ENCODE measurements at places on chromosomes 3 and 15.

GRCh38 chr3:22118542-22118941 is 367.5 kb upstream of the ZNF385D start:
- DNase-seq = no peak

GRCh38 chr3:99839613-99840012 is 22.0 kb downstream of the CMSS1 start:
- no peak for DNase-seq

- no peak for DNase-seq
Measured at GRCh38 chr3:197426121-197426566, 127.7 kb upstream of the DLG1 start.

- no peak for DNase-seq
Measured at GRCh38 chr15:25783607-25784540, 79.3 kb downstream of the ATP10A start.

GRCh38 chr15:87374339-87374738 is 882.2 kb downstream of the NTRK3 start:
- no peak for DNase-seq

GRCh38 chr15:92079647-92080255 is 226.2 kb downstream of the SLCO3A1 start:
- no peak for DNase-seq

DNA sequence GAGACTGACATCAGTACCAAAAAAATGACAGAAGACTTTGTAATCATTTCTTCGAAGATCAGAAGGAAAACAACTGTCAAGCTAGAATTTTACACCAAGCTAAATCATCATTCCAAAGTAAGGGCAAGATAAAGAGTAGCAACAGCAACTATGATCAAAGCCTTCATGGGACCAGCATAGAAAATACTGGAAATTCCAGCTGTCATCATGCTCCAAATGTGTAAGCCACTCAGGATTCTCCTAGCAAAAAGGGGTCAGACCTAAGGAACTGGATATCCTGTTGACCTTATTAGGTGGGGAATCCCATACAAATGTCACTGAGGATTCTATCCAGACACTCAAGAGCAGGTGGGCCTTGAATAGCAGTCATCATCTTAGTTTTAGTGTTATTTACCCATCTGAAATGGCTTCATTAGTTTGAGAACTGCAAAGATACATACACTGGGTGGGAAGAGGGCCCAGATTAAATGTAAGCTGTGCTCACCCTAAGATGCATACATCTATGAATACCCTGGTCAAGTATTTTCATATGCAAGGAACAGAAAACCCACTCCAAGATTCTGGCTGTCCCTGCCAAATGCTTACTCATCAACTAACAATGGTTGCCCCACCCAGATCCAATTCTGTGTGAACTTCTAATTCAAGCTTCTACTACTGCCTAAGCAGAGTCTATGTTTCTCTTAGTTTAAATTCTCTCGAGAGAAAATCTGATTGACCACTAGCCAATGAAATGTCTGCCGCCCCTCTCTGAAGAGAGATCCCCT is 33.5 kb downstream of the CLDN18 start:
- DNase-seq = no peak

DNA sequence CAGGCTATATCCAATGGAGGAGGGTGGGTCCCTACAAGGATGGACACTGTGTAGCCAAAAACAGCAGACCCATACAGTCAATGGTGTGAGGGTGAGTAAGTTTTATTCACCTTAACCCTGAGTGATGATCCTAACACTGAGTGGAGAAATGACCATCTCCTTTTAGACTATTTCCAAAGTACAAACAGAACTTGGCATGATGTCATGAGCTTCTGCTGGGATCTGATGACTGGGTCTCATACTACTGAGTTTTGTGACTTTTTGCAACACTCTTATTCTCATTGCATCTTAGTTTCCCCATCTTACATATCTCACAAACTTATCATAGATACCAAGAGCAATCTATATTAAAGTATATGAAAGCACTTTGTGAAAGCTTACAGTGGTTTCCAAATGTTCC is 330.3 kb upstream of the CFAP20DC start:
- DNase-seq = no peak

DNA sequence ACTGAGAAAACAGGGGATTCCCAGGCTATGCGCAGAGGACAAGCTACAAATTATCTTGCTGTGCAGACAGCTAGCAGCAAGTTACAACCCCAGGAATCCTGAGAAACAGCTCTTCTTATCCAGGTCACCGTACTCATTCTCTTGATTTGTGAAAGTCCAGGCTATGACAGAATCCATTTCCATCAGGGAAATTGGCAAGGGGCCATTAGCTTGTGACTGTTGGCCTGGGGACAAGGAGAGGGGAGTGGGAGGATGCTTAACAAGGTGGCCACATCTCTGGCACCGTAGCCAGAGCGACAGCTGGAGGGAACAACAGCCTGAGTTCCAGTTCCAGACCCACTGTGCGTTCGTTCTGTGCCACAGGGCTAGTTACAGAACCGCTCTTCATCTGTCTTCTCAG is 44.9 kb upstream of the PLXNA1 start:
- DNase-seq = no peak

- DNase-seq = no peak
Measured at GRCh38 chr15:25664761-25665160, 198.4 kb downstream of the ATP10A start.

DNA sequence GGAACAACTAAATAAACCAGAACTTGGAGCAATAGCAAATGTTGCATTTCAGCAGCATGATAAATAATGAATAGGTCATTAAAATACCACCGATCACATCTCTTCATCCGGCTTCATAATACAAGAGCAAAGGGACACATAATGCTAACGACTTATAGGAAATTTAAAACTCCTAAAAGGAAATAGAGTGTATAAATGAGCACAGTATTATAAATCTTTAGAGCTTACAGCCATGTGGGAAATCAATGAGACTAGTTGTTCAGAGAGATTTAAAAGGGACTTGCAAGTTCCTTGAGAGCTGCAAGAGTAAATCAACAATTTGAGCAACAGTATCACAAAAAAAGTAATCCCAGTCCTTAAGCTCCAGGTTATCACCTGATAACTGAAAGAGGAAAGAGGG is 677.0 kb downstream of the PLOD2 start:
- DNase-seq = no peak

DNA sequence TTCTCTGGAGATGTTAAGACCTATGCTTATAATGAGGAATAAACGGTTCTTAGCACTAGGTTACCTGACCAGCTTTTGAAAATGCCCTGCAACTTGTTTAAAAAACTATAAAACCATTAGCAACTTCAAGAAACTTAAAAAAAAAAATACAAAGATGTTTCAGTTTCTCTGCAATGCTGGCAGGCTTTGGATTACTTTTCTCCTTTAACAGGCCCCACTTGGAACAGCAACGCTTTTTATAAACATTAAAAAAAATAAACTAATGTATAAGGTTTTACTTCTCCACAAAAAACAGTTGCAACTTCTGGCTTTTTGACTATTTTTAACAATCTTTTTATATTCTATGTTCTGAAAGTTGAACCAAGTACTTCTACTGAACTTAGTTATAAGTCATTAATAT is 1006.7 kb downstream of the ROBO1 start:
- no peak for DNase-seq

DNA sequence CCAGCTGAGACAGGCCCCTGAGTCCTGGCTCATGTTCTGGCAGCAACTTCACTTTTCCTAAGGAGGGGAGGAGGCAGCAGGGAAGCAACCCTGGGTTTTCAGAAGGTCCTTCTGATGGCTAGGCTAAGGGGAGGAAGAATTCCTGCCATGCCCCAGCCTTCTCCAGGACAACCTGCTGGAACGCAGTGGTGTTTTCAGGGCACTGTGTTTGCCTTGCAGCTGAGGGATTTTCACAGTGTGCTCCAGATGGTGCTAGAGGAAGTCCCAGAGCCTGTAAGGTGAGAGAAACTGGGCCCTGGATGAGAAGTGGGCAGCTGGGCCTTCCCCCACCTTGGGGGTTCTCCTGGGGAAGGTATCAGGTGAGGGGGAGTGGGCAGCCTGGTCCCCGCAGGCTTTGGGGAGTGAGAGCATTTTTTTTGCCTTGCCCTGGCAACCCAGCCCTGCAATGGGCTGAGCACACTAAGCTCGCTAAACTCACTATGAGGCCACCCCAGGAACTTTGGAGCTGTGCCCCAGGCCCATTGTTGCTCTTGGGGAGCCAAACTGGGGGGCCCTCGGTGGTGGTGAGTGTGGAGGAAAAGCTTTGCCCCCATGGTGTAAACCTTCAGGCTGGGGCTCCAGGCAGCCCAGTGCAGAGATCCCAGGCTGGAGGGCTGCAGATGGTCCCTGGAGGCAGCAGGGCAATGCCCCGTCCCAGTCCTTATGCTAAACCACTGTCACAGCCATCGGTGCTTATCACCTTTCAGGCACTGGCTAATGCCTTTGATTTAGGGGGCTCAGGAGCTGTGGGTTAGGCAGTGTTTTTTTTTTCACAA is 41.1 kb downstream of the ACAA1 start:
- no peak for DNase-seq

DNA sequence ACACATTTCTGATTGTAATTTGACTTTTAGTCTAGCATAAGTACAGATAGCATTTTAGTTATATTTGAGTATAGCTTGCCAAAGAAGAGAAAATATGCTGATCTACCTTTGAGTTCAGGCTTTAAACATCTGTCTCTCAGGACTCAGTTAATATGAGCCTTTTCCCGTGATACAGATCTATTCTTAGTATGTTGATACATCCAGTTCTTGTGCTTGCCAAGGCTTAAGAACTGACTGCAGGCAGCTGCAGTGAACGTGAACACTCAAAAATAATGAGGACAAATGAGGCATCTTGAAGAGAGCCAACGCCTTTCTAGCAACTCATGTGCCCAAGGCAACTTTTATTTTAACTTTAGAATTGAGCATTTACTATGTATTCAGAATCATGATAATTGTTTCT is 325.5 kb downstream of the SI start:
- no peak for DNase-seq

- DNase-seq = no peak
Measured at GRCh38 chr3:79724206-79724605, 43.6 kb downstream of the ROBO1 start.

DNA sequence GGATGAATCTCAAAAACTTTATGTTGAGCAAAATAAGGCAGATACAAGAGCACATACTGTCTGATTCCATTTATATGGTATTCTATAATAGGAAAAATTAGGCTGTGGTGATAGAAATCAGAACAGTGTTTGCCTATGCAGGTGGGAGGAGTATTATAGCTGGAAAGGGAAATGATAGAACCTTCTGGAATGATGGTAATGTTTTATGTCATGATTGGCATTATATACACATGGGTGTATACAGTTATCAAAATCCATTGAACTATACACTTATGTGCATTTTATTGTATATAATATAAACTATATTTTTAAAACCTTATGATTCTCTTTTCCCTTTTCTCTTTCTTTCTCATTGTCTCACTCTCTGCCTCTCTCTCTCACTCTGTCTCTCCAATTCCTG is 156.1 kb downstream of the THSD4 start:
- no peak for DNase-seq

DNA sequence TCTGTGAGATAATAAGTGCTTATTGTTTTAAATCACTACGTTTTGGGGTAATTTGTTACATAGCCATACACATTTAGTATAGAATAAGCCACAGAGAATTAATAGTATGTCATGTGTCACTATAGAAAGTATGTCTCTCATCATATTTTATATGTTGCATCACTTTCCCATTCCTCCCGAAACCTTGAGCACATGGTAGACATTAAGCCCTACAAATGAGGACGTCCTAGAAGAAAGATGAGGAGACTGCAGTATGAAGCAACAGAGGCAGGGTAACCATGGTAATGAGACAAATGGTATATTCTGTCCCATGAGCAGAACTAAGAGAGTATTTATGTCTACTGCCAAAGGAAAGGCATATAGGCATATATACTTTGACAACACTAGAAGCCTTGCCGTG is 720.2 kb downstream of the ROBO1 start:
- no peak for DNase-seq

DNA sequence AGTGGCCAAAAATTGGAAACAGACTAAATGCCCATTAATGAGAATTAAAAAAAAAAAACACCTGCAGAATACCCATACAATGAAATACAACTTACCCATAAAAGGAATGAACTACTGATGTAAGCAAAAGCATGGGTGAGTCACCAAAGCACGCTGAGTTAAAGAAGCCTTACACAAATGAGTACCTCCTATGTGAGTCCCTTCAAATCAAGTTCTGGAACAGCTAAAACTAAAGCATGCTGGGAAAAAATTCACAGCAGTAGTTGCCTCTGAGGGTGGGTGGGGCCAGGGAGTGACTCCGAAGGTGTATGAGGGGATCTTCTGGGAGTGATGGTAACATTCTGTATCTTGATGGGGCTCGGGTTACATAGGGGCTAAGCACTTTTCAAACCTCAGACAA is 11.4 kb downstream of the MYO5C start:
- no peak for DNase-seq

GRCh38 chr15:29100486-29101000 is 169.1 kb downstream of the NSMCE3 start:
- no peak for DNase-seq

DNA sequence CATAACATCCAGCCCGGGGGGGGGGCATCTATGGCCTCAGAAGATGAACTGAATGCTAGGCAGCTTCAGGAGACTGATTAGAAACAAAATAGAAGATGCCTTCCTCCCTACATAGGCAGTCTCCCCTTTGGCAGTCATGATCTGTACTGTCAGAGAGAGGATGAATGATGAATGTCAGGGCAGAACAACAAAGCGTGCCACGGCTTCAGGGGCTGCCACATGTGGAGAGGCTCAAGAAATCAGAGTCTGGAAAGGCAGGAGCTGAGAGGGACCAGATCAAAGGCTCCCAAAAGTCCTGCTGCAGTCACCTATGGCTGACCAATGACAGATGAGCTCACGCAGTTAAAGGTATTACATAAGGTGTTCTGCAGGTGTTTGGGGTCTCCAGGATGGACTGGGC is 180.4 kb downstream of the UACA start:
- DNase-seq = no peak

DNA sequence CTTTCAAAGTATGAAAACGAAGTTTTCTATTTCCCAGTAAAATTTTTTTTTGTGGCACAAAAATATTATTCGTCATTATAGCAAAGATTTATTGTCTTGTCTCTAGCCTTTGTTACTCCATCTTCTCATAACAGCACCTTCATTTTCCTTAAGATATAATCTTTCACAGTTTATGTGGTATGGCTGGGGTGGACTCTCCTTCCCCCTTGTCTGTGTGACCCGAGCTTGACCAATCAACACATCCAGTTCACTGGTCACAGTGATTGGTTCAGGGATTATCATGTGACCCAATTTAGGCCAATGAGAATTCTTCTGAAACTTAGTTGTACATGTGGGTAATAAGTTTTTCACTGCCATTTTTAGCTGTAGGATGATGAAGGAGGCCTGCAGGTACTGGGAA is 71.2 kb upstream of the DCBLD2 start:
- no peak for DNase-seq

Measured in left lobe of liver (tissue), 2 donors.